ENCODE measurements at places on chromosomes 3 and 15.

DNA sequence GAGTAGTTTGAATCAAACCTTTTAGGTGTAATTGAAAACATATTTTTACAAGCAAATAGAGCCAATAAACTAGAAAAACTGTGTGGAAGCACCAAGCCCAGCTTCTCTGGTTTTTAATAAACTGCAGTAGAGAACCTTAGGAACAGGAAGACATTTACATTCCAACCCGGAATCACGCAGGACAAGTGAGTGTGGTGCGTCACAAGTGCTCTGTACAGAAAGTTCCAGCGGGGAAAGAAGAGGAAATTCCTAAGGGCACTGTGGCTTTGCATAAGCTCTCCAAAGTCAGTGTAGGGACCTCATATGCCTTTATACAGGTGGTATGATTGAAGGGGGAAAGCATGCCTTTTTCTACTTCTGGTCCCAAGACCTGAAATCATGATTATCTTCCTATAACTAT is 21.6 kb downstream of the COL8A1 start:
- no peak for DNase-seq

DNA sequence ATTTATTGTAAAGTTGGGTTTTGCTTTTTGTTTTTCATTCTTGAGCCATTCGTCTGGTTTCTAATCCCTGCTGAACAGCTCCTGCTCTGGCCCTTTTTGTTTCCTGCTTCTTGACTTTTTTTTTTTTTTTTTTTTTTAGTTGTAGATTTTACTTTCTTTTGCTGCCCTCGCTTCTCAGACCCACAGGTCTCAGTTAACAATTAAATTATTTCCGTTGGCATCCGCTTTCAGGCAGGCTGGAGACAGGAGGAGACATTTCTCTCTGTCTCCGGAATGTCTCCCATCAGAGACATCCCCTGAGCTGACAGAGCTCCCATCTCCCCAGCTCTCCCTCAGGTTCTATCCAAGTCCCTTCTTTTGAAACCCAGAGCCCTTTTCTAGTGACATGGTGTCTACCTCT is 68.6 kb downstream of the SLC6A6 start:
- no peak for DNase-seq

DNA sequence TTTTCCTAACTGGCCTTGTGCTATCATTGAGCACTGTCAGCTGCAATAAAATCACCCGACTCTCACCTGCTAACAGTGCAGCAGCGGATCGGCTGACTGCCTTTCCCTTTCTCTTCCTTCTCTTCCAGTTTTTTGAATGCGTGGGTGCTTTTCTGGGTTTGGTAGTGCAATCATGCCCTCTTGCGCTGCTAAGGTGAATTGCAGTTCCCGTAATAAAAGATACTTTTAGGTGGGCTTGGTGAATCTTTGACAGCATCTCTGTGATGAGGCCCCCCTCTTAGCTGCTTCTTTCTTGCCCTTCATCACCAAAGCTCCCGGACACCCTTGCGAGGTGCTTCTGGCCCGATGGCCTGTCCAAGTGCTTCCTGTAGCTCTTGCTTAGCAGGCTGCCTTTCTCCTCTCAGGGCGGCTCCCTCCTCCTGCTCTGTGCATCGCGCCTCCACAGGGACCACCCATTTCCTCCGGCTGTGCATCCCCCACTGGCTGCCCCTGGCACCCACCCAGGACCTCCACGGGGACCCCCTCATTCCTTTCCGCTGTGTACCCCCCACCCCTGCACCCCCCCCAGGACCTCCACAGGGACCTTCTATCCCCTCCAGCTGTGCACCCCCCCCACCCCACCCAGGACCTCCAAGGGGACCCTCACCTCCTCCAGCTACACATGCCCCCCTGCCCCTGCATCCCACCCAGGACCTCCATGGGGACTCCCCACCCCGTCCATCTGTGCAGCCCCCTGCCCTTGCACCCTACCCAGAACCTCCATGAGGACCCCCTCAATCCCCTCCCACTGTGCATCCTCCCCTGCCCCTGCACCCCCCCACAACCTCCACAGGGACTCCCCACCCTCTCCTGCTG is 50.8 kb upstream of the RPL32 start:
- DNase-seq = no peak

GRCh38 chr15:94470492-94470891 is 239.1 kb downstream of the MCTP2 start:
- DNase-seq = no peak

- no peak for DNase-seq
Observed at GRCh38 chr3:189512039-189512438, 119.2 kb upstream of the TP63 start.

DNA sequence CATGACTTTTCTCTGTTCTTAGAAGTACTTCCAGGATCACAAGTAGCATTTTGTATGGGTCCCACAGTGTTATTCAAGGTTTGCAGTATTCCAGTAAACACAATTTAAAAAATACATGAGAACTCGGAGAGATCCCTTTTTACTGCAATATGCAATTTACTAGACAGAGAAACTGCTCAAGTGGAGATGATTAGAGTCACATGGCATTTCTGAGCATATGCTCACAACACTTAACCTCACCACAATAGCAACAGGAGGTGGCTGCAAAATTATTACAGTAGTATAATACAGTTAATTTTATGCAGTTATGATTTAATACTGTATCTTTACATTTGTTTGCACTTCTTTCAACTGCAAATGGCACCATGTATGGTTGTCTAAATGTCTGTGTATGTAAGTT is 87.5 kb downstream of the PIK3CB start:
- no peak for DNase-seq

GRCh38 chr3:132726341-132726823 is 4.2 kb upstream of the NPHP3 start:
- no peak for DNase-seq

- DNase-seq = no peak
Observed at GRCh38 chr15:67319961-67320360, 65.4 kb downstream of the IQCH start.

DNA sequence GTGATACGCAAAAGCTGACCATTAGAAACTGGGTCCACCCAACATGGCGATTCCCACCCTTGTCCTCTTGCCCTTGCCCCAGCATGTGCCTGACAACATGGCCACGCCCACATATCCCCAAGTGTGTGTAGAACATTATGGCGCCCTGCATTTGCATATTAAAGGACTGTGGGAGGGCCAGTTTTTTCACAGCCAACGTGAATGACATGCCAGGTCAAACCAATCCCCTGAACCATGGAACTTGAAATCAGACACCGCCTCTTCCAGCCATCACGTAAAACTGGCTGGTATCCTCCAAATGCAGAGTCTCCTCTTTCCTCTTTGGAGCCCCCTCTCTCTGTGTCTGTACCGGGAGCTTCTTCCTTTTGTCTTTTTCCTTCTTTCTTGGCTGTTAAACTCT is 156.7 kb upstream of the EPHA6 start:
- DNase-seq = no peak

DNA sequence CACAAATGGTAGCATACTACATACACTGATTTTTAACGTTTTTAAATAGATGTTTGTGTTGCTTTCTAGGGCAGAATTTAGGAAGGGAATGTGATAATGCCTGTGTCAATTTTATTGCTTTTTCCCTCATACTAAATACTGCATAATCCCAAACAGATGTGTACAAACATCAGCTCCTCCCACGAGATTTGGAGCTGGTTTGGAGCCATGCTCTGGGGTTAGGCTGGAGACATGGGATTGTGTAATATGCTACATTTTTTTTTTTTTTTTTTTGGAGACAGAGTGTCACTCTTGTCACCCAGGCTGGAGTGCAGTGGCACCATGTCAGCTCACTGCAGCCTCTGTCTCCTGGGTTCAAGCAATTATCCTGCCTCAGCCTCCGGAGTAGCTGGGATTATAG is 80.1 kb downstream of the EBLN2 start:
- no peak for DNase-seq

DNA sequence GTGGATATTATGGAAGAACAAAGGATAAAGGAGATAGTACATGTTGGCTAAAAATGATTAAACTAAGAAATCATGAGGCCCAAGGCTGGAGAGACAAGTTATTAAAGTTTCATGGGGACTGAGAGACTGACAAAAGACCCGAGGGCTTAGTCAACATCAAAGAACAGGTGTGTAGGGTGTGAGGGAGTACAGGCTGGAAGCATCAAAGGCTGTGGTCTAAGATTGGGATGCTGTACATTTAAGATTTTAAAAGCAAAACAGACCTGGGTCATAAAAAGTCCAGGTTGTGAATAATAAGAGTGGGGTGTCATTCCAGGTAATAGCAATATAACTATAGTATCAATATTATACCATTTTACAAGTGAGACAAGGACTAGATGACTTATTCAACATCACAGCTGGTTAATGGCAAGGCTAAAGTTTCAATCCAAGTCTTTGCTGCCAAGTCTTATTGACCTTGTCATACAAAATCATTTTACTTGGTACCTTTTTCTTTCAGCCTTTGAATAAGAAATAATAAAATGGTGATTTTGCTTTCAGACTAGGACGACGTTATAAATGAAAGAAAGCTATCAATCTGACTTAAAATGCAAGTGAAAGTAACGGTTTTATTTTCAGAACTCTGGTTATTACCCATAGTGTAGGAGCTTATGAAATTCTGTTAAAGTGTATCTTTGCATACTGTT is 211.6 kb downstream of the TNIK start:
- DNase-seq = no peak

All from activated T-cell treated with anti-CD3 and anti-CD28 coated beads for 1 hour (primary cell).